ENCODE measurements at places on chromosomes 6 and 20.

- no peaks in the 10 kb centered on the region for H3K36me3 ChIP-seq
- H3K27me3 ChIP-seq = peaks cover 12% of the 10 kb centered on the region
- no peak overlapping the region for H3K4me3 ChIP-seq
- DNase-seq = no peak
Measured at GRCh38 chr6:47391675-47392074, 82.0 kb upstream of the TNFRSF21 start.

DNA sequence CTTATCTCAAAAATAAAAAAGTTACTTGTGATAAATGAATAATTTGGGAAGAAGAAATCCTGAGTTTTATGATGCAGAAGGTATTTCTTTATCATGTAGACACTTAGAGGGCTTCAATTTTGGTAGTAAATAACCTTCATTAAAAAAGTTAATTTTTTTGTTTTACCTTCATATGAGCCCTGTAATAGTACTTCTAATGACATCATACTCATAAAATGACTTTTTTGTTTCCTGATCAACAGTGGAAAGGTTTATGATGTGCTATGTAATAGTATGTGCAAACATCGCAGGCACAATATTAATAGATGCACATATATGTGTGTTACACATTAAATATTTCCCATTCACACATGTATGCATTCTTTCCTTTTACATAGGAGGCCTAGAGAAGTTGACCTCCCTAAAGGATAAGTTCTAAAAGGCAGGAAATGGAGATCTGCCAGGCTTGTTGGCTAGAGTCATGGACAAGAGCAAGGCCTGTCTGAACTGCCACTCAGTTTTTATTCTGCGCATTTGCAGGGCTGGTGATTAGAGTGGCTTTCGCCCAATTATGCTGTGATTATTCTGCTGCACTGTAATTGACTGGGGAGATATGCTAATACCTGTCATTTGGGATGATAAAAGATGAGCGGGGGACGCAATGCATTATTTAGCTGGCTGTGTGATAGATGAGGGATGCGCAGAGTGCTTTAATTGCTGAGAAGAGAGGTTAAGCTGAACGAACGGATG is 272.6 kb downstream of the TMEM242 start:
- H3K27ac ChIP-seq = no peak overlapping the region
- H3K4me1 ChIP-seq = peaks cover 18% of the 10 kb centered on the region
- no peaks in the 10 kb centered on the region for H3K27me3 ChIP-seq
- no peak overlapping the region for H3K4me3 ChIP-seq
- no peak for DNase-seq

GRCh38 chr6:105561486-105561885 is 158.6 kb upstream of the PREP start:
- H3K27me3 ChIP-seq = peaks cover 6% of the 10 kb centered on the region
- H3K27ac ChIP-seq = no peak overlapping the region
- no peaks in the 10 kb centered on the region for H3K4me1 ChIP-seq
- H3K4me3 ChIP-seq = no peak overlapping the region
- peaks cover 3% of the 10 kb centered on the region for H3K36me3 ChIP-seq

DNA sequence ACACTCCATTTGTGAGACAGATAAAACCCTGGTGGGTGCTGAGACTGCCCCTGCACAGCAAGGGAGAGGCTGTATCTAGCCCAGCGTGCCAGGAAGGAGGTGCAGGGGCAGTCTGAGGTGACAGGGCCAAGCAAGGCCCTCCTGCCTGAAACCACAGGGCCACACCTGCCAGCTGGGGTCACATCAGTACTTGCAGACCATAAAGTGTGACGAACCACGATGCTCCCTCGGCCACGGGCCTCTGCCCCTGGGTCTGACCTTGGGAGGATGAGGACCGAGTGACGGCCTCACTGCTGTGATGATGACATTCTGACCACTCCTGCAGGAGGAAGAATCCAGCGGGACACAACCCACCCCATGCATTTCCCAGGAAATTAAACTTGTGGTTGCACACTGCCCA is 75.1 kb downstream of the NINL start:
- DNase-seq = no peak
- no peaks in the 10 kb centered on the region for H3K4me1 ChIP-seq

DNA sequence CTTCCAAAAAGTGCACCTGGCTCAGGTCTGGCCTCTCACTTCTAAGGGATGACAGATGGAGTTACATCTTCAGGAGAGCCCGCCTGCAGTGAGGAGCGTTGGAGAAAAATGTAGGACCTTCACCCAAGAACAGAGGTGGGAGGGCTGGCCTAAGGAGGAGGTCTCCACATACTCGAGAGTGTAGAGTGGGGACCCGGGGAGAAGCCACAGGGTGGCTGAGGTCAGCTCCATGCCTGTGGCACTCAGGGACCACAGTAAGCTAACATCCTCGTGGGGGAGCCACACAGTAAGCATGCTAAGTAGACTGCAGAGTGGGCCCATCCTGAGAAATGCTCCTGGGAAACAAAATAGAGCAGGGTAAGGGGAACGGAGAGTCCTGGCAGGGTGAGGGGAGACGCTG is 24.0 kb downstream of the AAR2 start:
- H3K27me3 ChIP-seq = no peaks in the 10 kb centered on the region
- no peak overlapping the region for H3K4me3 ChIP-seq
- no peaks in the 10 kb centered on the region for H3K4me1 ChIP-seq
- no peak overlapping the region for H3K27ac ChIP-seq

DNA sequence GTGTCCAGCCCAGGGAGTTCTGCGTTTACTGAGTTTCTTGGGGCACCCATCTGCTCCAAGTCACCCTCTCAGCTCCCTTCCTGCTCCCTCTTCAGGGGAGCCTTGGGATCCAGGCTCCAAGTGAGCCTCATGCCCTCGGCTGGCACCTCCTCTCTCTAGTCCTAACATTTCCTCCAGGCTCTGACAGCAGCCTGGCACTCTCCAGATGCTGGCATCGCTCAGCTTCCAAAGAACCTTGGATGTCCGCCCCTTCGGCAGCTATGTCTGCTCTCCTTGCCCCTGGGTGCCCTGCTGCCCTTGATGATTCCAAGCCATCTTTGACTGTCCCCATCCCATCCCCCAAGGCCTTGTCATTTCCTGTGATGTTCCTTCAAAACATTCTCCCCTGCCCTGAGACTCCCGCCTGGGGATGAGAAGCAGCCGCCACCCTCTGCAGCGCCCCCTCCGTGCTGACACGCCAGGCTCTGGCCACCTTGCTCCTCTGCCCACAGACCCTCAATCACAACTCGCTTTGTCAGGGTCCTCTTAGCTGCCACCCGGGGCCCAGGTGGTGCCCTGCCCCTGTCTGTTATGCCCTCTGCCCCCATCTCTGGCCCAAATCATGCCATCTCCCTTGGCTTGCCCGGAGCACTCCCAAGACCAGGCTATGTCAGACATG is 6.6 kb upstream of the GFRA4 start:
- no peak for DNase-seq
- H3K27ac ChIP-seq = no peak overlapping the region
- H3K27me3 ChIP-seq = peaks cover 52% of the 10 kb centered on the region
- no peak overlapping the region for H3K4me3 ChIP-seq
- H3K36me3 ChIP-seq = no peaks in the 10 kb centered on the region

DNA sequence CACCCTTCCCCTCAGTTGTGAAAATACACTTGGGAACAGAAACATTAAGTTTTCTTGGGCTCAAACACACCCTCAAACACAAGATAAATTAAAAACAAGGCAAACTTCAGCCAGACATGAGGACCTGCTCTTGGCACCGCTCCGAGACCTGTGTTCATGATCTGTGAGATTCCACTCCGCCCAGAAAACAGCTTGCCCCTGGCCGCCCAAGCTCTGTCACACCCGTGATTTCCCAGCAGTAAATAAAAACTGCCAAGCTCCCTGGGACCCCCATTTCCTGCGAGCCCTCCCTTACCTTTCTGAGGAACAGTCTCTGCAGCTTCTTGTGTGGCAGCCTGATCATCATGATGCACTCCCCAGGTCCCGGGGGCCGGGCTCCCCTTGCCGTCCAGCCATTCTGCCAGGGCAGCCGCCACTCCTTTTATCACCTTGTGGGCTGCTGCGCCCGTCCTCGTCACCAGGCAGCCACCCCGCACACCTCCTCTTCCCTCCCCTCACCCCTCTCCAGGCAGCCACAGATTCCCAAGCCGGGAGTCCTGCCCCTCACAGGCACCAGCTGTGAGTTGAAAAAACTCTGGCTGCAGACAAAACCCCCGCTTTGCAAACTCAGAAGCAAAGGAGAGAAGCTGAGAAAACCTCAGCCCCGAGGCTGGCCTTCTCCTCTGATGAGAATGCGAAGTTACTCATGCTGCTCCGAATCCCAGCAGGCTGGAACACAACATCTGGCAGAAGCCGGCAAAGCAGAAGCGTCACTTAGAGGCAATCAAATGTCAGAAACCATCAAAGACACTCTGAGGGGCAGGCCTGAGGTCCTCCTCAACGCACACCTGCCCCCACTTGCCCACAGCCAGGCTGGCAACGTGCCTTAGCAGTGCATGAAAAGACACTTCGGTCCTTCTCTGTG is 130.4 kb upstream of the RPS6KA2 start:
- H3K4me1 ChIP-seq = peaks cover 38% of the 10 kb centered on the region
- no peak for DNase-seq
- H3K27me3 ChIP-seq = peaks cover 36% of the 10 kb centered on the region
- H3K36me3 ChIP-seq = no peaks in the 10 kb centered on the region
- H3K27ac ChIP-seq = no peak overlapping the region
- peak overlapping the region; percentile 37 for H3K4me3 ChIP-seq

GRCh38 chr6:41648921-41649320 is 10.7 kb downstream of the MDFI start:
- H3K4me3 ChIP-seq = no peak overlapping the region
- DNase-seq = no peak
- H3K27me3 ChIP-seq = peaks cover 8% of the 10 kb centered on the region

DNA sequence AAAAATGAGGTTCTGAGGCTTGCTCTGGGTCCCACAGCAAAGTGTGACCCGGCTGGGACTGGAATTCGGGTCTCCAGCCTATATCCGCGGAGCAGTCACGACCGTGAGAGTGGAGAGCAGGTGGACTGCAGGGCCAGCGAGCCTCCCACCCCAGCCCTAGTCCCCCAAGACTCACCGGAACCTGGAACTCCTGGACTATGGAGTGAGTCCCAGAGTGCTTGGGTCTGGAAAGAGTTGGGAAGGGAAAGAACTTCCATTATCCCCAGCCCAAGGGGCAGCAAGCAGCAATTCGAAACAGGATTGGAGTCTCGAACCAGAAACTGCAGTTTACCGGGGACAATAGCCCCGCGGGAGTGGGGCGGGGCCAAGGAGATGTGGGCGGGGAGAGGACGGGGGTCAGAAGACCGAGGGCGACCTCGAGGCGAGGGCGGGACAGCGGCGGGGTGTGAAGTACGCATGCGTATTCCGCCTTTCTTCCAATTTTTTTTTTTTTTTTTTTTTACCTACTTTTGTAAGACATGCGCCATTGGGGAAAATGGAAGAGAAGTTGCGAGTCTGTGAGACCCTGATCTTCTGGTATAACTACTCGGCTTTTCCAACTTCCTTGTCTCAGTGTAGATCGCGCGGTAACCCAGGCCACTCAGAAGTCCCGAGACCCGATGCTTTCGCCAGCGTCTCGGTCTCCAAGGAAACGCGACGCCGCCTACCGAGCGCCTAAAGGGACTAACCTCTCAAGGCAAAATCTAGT is at the start of gene C20orf96:
C20orf96 (minus strand) TSS at position 667 of the 748 bp plus-strand sequence; CDS start at position 527, 140 bp downstream.
- H3K27me3 ChIP-seq = no peaks in the 10 kb centered on the region
- peaks cover 3% of the 10 kb centered on the region for H3K36me3 ChIP-seq
- no peak within 1 kb of the TSS for H3K4me3 ChIP-seq
- peak; percentile 91 for DNase-seq
- peaks cover 32% of the 10 kb centered on the region for H3K4me1 ChIP-seq
- H3K27ac ChIP-seq = no peak within 1 kb of the TSS

DNA sequence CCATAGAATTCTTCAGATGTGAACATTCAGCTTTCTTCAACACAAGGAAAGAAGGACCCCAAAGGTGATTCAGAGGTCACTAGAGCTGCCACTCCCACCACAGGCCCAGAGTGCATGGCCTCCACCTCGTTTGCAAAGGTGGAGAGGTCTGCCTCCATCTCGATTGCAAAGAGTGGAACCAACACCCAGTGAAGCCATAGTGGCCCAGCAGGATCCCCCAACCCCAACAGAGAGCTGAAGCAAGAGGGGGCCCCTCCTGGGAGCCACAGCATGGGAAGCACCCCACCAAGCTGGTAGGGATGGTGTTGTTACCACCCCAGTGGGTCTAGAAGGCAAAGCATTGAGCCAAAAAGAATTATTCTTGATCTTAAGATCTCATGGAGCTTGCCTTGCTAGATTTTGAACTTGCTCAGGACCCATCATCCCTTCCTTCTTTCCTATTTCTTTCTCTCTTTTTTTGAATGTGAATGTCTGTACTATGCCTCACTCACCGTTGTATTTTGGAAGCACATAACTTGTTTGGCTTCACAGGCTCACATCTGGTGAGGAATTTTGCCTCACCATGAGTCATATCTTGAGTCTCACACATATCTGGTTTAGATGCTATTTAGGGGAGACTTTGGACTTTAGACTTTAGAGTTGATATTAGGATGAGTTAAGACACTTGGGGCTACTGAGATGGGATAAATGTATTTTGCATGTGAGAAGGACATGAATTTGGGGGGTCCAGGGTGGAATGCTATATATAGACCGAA is 119.2 kb downstream of the ANKRD60 start:
- H3K27me3 ChIP-seq = peaks cover 4% of the 10 kb centered on the region
- no peaks in the 10 kb centered on the region for H3K36me3 ChIP-seq
- no peak for DNase-seq
- no peaks in the 10 kb centered on the region for H3K4me1 ChIP-seq

DNA sequence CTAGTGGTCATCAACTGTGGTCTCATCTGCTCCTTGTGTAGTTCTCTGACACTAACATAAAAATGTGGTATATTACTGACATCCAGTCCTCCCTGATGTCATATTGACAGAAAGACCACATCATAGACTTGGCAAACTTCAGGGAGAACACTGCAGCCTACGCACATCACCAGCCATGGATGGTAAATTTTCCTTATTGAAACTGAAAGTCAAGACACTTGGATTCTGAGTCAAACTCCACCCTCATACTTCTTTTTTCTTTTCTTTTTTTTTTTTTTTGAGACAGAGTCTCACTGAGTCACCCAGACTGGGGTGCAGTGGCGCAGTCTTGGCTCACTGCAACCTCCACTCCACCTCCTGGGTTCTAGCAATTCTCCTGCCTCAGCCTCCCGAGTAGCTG is 25.4 kb downstream of the NDRG3 start:
- no peaks in the 10 kb centered on the region for H3K27me3 ChIP-seq
- peaks cover 12% of the 10 kb centered on the region for H3K4me1 ChIP-seq
- no peak for DNase-seq
- H3K4me3 ChIP-seq = no peak overlapping the region
- peaks cover 13% of the 10 kb centered on the region for H3K36me3 ChIP-seq
- H3K27ac ChIP-seq = no peak overlapping the region

- H3K4me3 ChIP-seq = no peak overlapping the region
- peaks cover 3% of the 10 kb centered on the region for H3K27me3 ChIP-seq
- no peak overlapping the region for H3K27ac ChIP-seq
- DNase-seq = peak; percentile 29
- no peaks in the 10 kb centered on the region for H3K36me3 ChIP-seq
Measured at GRCh38 chr20:56328861-56329260, 29.9 kb upstream of the FAM210B start.
